ENCODE measurements at places on chromosomes 6 and 20.

- no peak for DNase-seq
Measured at GRCh38 chr6:33613795-33614168, 7.3 kb upstream of the ITPR3 start.

DNA sequence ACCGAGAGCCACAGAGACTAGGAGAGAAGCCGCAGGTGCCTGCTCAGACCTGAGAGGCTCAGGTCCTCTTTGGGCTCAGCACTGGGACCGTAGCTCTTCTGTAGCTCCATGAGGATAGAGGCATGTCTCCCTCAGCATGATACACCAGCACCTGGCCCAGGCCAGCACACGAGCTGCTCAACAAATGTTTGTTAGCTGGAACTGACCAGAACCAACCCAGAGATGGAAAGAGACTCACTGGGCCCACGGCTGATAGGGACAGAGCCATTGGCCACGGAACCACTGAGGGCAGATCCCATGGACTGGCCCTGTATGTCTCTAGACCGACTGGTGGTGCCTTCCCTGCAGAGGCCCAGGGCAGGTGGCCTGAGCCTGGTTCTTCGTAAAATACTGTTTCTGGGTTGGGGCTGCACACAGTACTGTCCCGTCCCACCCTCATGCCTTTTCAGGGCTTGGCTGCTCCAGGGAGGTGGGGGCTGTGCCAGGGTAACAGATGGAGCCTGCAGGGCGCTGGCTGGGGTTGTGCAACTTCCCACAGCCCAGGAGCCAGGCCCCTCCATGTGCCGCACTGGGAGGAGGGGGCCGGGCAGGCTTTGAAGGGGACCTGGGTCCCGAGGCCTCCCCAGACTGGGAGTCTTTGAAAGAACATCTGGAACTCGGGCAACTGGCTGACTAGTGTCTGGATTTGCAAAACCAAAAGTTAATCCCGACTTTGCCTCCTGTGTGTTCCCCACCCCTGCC lies 5.2 kb downstream of the C20orf204 start:
- no peak for DNase-seq

GRCh38 chr20:14235355-14235754 lies 102.1 kb downstream of the FLRT3 start:
- no peak for DNase-seq

GRCh38 chr20:36335206-36335870 lies 29.2 kb downstream of the DLGAP4 start:
- no peak for DNase-seq

DNA sequence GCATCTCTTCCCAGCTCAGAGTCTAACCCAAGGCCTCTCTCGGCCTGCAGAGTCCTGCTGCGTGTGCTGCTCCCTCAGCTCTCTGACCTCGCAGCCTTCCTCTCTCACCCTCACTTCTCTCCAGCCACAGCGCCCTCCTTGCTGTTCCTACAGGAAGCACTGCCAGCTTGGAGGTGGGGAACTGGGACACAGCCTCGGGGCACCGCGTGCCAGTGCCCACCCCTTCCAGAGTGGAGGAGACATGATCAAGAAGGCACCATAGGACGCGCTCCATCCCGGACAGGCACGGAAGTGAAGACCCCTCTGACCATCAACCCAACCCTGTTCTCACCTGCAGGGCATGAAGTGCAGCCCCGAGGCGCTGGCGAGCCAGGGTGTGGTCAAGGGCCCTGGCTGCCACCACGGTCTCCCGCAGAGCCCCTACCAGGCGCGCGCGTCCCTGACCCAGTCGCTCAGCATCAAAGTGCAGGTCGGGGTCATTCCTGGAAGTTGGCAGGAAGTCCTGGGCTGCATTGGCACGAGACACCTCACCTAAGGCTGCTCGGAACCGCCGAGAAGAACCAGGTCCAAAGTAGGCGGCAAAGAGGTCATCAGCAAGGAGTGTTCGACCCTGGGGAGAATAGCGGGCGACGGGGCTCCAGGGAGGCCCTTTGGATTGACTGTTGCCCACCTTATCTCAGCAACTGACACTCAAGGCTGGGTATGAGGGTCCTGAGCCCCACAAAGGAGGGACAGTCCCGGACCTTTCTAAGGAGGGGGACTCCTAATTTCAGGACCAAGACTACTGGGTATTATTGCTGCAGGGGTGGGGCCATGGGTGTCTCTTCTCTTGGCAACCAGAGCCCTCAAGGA lies 1.3 kb downstream of the VWA7 start:
- DNase-seq = no peak

- no peak for DNase-seq
Measured at GRCh38 chr6:53439556-53439955, 90.8 kb upstream of the ELOVL5 start.

DNA sequence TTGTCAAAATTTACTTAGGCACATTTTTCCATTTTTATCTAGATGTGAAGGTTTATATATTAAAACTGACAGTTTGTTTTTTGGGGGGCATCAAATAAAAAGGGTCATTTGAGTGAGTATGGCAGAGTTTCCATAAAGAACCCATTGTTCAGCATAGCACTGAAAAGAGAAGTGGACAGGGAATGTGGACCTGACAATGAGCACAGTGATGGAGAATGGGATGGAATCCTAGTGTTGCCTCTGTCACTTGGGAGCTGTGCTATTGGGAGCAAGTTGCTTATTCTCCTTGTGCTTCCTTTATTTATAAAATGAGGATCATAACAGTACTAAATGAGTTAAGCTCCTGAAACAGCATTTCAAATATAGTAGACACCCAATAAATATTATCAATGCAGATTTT lies 130.7 kb upstream of the SIM1 start:
- DNase-seq = no peak

- no peak for DNase-seq
Measured at GRCh38 chr6:2839982-2840748, 1.5 kb downstream of the SERPINB1 start.

GRCh38 chr6:136723780-136724179 lies 68.5 kb downstream of the MAP3K5 start:
- no peak for DNase-seq

GRCh38 chr20:48957533-48957932 lies 36.0 kb downstream of the ARFGEF2 start:
- no peak for DNase-seq

GRCh38 chr6:27280064-27280539 lies 32.0 kb downstream of the POM121L2 start:
- DNase-seq = no peak

- DNase-seq = no peak
Measured at GRCh38 chr6:64817525-64817924, 889.5 kb downstream of the EYS start.

DNA sequence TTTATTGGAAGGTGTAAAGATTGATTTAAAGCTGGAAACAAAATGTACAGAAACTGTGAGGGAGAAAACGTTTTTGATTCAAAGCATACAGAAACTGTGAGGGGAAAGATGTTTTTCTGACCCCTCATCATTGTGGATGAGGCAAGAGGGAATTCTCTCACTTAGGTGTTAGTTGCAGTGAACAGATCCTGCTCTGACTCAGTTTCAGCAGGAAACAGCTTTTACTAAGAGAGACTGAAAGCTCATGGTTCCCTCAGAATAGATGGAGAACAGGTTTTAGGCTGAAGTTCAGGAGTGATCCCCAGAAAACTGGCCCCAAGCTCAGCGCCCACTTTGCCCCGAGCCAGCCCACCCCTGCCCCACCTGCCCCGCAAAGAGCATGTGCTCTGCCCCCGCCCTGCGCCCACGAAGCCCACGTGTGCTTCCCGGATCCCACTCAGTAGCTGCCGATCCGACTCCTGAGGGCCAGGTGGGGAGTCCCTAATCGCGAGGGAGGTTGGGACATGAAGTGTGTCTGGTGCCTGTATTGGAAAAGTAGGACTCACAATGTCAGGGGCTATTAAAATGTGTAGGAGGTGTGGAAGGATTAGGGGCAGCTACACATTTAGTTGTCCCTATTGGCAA lies 41.2 kb downstream of the DUSP22 start:
- DNase-seq = no peak

GRCh38 chr6:107715550-107716321 lies 108.4 kb downstream of the SCML4 start:
- DNase-seq = no peak

GRCh38 chr6:46347669-46348068 lies 143.6 kb downstream of the RCAN2 start:
- DNase-seq = no peak

DNA sequence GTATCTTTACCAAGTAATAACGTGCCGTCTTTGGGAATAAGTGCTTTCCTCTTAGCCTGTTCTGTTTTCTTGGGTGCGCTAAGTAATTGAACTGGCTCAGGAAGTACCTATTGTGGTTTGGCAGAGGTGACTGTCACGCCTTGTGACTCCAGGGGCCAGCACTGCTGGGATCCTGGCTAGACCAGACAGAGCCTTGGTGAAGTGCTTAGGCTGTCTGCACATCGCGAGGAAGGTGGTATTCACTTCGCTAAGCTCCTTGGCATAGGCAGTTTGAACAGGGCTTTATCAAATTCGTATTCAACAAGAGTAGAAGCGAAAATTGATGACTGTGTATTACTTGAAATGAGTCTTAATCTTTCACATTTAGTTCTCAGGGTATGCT lies 17.6 kb downstream of the PRDM1 start:
- peak; percentile 17 for DNase-seq

DNA sequence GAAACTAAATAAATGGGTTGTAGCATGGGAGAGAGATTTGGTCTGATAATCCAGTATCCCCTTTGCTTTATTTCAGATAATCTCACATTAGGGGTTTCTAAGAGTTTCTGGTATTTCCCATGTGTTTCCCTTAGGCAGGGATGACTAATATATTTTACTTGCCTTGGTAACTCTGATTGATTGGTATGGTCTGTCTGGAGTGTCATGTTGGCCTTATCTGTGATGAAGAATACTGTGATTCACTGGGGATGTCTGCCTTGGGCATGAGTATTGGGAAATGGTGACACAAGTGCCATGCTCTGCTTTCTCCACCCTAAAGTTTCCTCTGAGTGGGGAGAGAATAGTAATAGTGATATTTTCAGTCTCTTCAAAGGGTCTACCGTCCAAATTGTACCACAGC lies 10.1 kb downstream of the SLC22A2 start:
- no peak for DNase-seq

- no peak for DNase-seq
Measured at GRCh38 chr6:25862199-25862598, 11.8 kb downstream of the SLC17A3 start.

Measured in stimulated activated CD8-positive, alpha-beta memory T cell treated with anti-CD3 and anti-CD28 coated beads, Interleukin-4, amount 100 ng/mL, for 1 hour (primary cell).